ENCODE measurements at places on chromosomes 3 and 15.

- no peak for DNase-seq
These were observed 30.7 kb downstream of the NPTN start for GRCh38 chr15:73602446-73602843.

GRCh38 chr15:45677797-45678196 is 43.0 kb downstream of the SQOR start:
- no peak for DNase-seq

- DNase-seq: no peak
These were observed 64.9 kb downstream of the GHSR start for GRCh38 chr3:172383306-172383796.

GRCh38 chr3:198067416-198067815 is 107.4 kb downstream of the LMLN start:
- no peak for DNase-seq

DNA sequence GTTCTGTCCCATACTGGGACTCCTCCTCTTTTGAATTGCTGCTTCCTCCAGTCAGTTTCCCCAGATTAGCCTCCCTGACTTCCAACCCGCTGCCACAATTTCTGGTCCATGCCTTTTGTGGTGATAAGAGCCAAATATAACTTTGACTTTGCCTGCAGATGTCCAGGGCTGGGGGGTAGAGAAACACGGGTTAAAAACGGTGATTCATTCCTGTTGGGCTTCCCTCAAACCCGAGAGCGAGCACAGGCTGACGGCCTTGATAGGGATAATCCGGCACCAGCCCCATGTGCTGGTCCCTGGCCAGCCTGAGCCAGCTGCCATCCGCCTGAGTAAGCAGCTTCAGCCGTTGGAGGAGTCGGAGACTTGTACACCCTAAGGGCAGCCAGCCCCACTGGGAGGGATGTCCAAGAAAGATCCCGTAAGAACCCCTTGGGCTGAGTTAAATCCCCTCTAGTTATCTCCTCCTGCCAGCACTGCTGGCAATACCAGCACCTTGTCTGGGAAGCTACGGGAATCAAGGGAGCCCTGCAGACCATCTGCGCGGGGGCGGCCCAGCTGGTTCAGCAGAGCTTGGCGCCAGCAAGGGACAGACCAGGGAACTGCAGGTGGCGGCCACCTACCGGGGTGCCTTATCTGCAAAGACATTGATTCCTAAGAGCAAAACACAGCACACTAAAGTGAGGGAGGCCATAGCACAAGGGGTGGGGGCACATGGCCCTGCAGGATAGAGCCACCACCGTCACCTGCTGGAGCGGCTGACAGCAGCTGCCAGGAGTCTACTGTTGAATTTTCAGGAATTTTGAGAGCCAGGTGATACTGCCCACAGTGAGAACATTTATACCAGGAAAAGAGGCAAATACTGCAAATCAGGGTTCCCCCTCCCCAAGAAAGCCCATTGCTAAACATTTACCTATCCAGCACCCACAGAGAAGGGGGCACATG is 18.1 kb downstream of the CSPG4 start:
- no peak for DNase-seq
